ENCODE measurements at places on chromosomes 5 and 9. TPM values are rescaled to one million over a fixed set of nuclear protein-coding genes. Genes with fewer than 3 reads are reported as not detected.

NUTM2F gene
- not detected for total RNA-seq

SPOCK1 gene
- 11.1 TPM for total RNA-seq

ZNF622 gene
- total RNA-seq = 41.7 TPM

PCDHGA12 gene
- total RNA-seq = 2.0 TPM

EGFLAM gene
- total RNA-seq = 0.98 TPM

IFNA21 gene
- total RNA-seq = not detected

BTNL8 gene
- total RNA-seq = 33.0 TPM

TNC gene
- 3.0 TPM for total RNA-seq

COQ4 gene
- 51.1 TPM for total RNA-seq

FBLL1 gene
- total RNA-seq = not detected

C5orf58 gene
- not detected for total RNA-seq

LCN6 gene
- total RNA-seq = 3.6 TPM

RBM18 gene
- total RNA-seq = 18.1 TPM

SLC46A2 gene
- not detected for total RNA-seq

CNTNAP3B gene
- total RNA-seq = 3.9 TPM

LCN2 gene
- 12.3 TPM for total RNA-seq

STPG3 gene
- total RNA-seq = not detected

IDNK gene
- 13.4 TPM for total RNA-seq

SPINK6 gene
- not detected for total RNA-seq

ACOT12 gene
- not detected for total RNA-seq

SARDH gene
- total RNA-seq = 0.92 TPM

SPINK1 gene
- total RNA-seq = 275 TPM

ZNF300 gene
- 1.6 TPM for total RNA-seq

All from left colon (tissue), 2 donors.